ENCODE measurements at places on chromosomes 1 and 21. TPM values are rescaled to one million over a fixed set of nuclear protein-coding genes. Genes with fewer than 3 reads are reported as not detected.

DNA sequence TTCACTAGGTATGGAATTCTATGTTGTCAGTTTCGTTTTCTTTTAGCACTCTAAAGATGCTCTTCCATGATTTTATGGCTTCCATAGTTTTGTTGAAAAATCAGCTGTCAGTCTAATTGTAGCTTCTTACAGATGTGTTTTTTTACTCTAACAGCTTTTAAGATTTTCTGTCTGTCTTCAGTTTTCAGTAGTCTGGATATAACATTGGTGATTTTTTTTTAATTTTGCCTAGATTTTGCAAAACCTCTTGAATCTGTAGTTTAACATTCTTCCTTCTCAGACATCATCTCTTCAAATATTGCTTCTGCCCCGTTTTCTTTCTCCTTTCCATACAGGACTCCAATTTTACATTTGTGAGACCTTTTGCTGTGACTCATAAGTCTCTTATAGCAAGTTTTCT is 17.9 kb upstream of the DYRK1A start:
- no peaks in the 10 kb centered on the region for H3K4me1 ChIP-seq
- DNase-seq, result peak; percentile 44
- H3K27me3 ChIP-seq, result no peaks in the 10 kb centered on the region
- no peak overlapping the region for H3K4me3 ChIP-seq
- H3K36me3 ChIP-seq, result no peaks in the 10 kb centered on the region
- no peak overlapping the region for H3K27ac ChIP-seq

- H3K27ac ChIP-seq, result no peak overlapping the region
- no peak for DNase-seq
These were observed 27.5 kb downstream of the TMEM51 start for GRCh38 chr1:15180945-15181523.

Gene SPRR2G
- not detected for total RNA-seq

Gene S100A8
- not detected for total RNA-seq

DNA sequence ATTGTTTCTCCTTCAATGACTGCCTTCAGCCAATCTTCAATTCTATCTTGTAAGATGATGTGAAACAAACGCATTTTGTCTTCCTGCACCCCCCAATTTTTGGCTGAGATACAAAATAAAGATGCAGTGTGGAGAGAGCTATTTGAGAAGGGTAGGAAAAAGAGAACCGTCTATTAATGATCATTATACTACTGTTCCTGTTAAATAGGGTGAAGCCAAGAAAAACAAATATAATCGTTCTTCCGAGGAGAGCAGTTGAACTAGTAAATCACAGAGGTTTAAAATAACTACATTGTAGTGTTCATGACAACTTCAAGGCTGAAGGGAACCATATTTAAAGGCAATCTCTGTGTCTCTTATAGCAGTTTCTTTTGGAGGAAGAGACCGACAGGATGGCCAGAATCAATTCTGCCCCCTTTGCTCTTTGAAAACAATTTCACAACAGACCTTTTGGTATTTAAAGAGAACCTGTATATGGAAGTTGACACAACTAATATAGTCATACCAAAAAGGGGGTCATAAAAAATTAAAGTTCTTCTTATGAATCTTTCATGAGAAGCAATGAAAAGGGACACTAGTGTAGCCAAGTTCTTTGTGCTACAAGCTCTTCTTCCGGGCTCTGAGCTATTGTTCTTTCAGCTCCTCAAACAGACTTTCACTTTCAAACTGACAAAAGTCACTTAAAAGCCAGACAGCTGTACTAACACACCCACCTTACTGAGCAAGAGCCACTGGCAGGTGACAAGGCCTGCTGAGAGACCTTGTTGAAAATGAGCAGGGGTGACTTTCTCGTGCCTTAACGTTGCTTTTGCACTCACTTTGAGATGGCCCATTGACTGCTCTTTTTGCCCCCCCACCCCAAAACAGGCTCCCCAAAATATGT is 30.9 kb downstream of the PROX1 start:
- DNase-seq, result no peak
- H3K4me1 ChIP-seq, result no peaks in the 10 kb centered on the region
- no peak overlapping the region for H3K4me3 ChIP-seq
- H3K36me3 ChIP-seq, result no peaks in the 10 kb centered on the region
- H3K27me3 ChIP-seq, result no peaks in the 10 kb centered on the region

Gene NOTCH2NLA
- total RNA-seq, result 45.3 TPM

Data from GM23248 (cell line).